ENCODE measurements at places on chromosomes 7 and 10. TPM values are rescaled to one million over a fixed set of nuclear protein-coding genes. Genes with fewer than 3 reads are reported as not detected.
A peak's percentile ranks its signal among the peaks of the same experiment; 100 is the strongest.

- no peak overlapping the region for H3K4me3 ChIP-seq
- peaks cover 47% of the 10 kb centered on the region for H3K36me3 ChIP-seq
- peak overlapping the region; percentile 90 for H3K27ac ChIP-seq
Observed at GRCh38 chr10:102814453-102814871, 22.8 kb downstream of the CYP17A1 start.

- DNase-seq, result no peak
- no peak overlapping the region for H3K4me3 ChIP-seq
- H3K27me3 ChIP-seq, result no peaks in the 10 kb centered on the region
- H3K27ac ChIP-seq, result no peak overlapping the region
Observed at GRCh38 chr10:110337906-110338305, 33.2 kb upstream of the SMNDC1 start.

- no peak for DNase-seq
- no peaks in the 10 kb centered on the region for H3K36me3 ChIP-seq
- H3K27ac ChIP-seq, result no peak overlapping the region
- H3K4me3 ChIP-seq, result no peak overlapping the region
Observed at GRCh38 chr10:48475943-48476278, 129.0 kb downstream of the ARHGAP22 start.

DNA sequence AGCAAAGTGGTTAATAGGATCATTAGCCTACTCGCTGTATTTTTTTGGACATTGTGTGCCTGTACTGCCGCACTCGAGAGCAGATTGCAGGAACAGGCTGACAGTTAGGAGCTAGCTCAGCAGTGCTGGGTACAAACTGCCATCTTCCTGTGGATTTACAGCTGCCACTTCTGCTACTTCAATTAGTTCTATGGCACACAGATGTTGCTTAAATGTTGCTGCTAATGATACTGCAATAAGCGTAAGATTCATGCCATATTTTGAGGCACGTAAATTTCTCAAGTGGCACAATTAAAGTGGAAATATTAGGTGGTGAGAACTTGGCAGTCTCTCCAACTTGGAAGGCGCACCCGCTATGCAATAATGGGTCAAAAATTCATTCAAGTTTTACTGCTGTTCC, 171.9 kb downstream of the EBF3 start:
- no peaks in the 10 kb centered on the region for H3K27me3 ChIP-seq
- DNase-seq, result no peak
- no peaks in the 10 kb centered on the region for H3K36me3 ChIP-seq
- no peak overlapping the region for H3K4me3 ChIP-seq
- H3K4me1 ChIP-seq, result no peaks in the 10 kb centered on the region

DNA sequence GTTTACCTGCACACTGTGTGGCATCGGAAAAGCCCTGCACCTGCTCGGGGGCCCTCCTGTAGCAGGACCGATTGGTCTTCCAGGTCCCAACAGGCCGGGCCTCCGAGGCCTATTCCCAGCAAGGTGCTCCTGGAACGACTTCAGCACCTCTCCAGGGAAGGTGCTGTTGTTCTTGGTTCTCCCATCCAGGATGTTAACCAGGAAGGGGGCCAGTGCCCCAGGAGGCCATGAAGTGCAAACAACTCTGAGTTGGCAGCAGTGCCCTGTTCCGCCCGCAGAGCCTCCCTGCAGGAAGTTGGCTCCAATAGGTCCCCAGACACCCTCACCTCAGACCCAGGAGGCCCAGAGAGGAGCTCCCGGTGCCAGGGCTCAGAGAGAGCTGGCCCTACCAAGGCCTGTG, 64.0 kb upstream of the DUSP5 start:
- H3K27ac ChIP-seq, result no peak overlapping the region
- no peak for DNase-seq
- H3K36me3 ChIP-seq, result no peaks in the 10 kb centered on the region
- H3K4me1 ChIP-seq, result no peaks in the 10 kb centered on the region
- no peaks in the 10 kb centered on the region for H3K27me3 ChIP-seq
- H3K4me3 ChIP-seq, result no peak overlapping the region

- H3K4me1 ChIP-seq, result peaks cover 44% of the 10 kb centered on the region
- no peaks in the 10 kb centered on the region for H3K27me3 ChIP-seq
- H3K4me3 ChIP-seq, result peak overlapping the region; percentile 6
- no peak for DNase-seq
- peaks cover 18% of the 10 kb centered on the region for H3K36me3 ChIP-seq
Observed at GRCh38 chr10:128046953-128047290, 79.3 kb downstream of the MKI67 start.

DNA sequence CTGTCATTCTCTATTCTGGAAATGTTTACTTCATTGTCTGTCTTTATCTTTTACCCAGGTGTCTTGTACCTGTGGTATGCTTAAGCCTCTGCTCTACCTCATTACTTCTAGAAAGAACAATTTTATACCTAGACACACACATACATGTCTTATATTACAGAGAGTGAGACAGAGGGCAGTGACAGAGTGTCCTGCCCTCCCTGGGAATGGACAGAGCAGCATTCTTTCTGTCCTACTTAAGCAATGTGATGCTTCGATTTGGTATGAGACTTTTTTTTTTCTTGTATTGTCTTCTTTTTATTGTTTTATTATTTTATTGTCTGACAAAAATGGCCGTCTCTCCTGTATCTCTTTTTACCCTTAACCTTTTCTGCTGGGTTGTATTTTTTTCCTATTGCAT, 286.1 kb downstream of the EXOC4 start:
- no peaks in the 10 kb centered on the region for H3K27me3 ChIP-seq
- no peak for DNase-seq
- H3K27ac ChIP-seq, result no peak overlapping the region
- H3K4me3 ChIP-seq, result no peak overlapping the region
- H3K36me3 ChIP-seq, result no peaks in the 10 kb centered on the region

DNA sequence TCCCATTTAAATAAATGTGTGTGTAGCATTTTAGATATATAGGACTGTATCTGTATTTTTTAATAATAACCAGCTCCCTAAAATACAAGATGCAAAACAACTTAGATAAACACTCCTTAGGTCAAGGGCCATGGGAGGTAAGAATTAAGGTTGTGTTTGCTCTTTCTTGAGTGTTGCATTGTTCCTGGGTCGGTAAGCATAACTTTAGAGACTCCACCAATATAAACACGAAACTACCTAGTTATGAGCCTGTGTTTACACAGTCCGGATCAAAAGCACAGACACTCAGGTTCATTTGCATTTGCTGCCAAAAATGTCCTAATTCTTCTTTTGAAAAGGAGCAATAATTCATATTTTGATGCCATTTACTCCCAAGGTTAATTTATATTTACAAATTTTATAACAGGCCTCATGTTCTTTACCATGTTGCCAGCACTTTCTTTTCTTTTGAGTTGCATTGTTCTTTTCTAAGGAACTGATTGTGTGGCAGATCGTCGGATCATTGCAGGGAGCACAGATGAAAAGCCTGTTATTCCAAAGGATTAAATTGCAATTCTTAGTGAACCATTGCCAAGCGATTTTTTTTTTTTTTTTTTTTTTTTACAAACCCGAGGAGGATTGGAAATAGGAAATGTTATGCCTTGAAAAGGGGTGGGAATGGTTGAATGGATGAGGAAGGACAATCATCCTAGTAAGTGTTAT, 45.8 kb upstream of the GLCCI1 start:
- H3K4me3 ChIP-seq, result no peak overlapping the region
- H3K4me1 ChIP-seq, result peaks cover 5% of the 10 kb centered on the region
- no peak for DNase-seq
- H3K27me3 ChIP-seq, result no peaks in the 10 kb centered on the region

- H3K4me3 ChIP-seq, result no peak overlapping the region
- peaks cover 91% of the 10 kb centered on the region for H3K4me1 ChIP-seq
- peak overlapping the region; percentile 41 for H3K27ac ChIP-seq
- no peaks in the 10 kb centered on the region for H3K27me3 ChIP-seq
- DNase-seq, result no peak
Observed at GRCh38 chr10:119216127-119216526, 8.8 kb downstream of the GRK5 start.

GRCh38 chr7:55177068-55177530, 158.3 kb downstream of the EGFR start:
- no peak overlapping the region for H3K27ac ChIP-seq
- peaks cover 95% of the 10 kb centered on the region for H3K36me3 ChIP-seq
- H3K4me1 ChIP-seq, result no peaks in the 10 kb centered on the region

GRCh38 chr7:36784991-36785940, 61.0 kb upstream of the AOAH start:
- peaks cover 7% of the 10 kb centered on the region for H3K4me1 ChIP-seq
- H3K36me3 ChIP-seq, result no peaks in the 10 kb centered on the region
- H3K4me3 ChIP-seq, result no peak overlapping the region
- peak; percentile 54 for DNase-seq
- no peaks in the 10 kb centered on the region for H3K27me3 ChIP-seq

- no peaks in the 10 kb centered on the region for H3K4me1 ChIP-seq
- H3K27me3 ChIP-seq, result no peaks in the 10 kb centered on the region
- H3K4me3 ChIP-seq, result no peak overlapping the region
- no peak overlapping the region for H3K27ac ChIP-seq
- DNase-seq, result no peak
Observed at GRCh38 chr7:132137681-132138080, 438.6 kb downstream of the PLXNA4 start.

DNA sequence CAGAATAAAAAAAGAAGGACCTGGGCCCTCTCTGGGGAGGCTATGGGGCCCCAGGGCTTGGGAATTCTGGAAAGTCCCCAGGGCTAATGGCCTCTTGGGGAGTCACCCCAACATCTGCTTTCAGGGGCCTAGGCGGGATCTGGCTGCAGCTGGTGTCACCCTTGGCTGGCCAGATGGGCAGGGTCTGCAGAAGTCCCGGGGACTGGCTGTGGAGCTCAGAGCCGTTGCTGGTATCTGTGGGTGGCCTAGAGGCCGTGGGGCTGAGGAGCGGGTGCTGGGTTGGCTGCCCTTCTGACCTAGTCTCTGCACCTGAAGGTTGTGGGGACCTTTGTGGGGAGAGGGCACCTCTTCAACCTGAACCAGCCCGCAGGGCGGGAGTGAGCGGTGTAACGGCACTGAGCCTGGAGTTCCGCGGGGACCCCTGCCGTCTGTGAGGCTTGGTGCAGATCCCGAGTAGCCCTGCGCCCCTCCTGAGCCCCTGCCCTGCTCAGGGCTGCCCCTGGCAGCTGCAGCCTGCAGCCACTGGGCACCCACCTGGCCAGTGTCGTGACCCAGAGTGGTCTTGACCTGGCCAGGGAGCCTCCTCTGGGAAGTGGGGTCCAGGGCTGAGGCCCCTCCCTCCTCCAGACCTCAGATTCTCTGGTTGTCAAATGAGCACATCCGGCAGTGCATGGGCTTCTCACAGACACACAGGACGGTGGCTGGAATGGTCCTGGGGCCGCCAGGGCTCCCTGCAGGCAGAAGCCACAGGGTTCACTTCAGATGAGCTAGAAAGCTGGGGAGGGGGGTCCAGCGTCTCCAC, 51.5 kb downstream of the UNCX start:
- H3K4me1 ChIP-seq, result no peaks in the 10 kb centered on the region
- H3K4me3 ChIP-seq, result no peak overlapping the region

DNA sequence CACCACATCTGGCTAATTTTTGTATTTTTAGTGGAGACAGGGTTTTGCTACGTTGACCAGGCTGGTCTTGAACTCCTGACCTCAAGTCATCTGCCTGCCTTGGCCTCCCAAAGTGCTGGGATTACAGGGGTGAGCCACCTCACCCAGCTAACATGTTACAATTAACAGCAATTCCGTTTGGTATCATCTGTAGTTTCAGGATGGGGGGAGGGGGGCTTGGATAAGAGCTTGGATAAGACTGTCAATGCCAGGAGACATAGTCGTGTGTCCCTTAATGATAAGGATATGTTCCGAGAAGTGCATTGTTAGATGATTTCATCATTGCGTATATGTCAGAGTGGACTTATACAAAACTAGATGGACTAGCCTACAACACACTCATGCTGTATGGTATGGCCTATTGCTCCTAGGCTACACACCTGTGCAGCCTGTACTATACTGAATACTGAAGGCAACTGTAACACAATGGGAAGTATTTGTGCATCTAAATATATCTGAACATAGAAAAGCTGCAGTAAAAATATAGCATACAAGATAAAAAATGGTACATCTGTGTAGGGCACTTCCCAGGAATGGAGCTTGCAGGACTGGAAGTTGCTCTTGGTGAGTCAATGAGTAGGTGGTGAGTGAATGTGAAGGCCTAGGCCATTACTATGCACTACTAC, 103.9 kb upstream of the TNS3 start:
- H3K4me3 ChIP-seq, result no peak overlapping the region
- no peaks in the 10 kb centered on the region for H3K4me1 ChIP-seq
- H3K27ac ChIP-seq, result no peak overlapping the region
- no peak for DNase-seq
- no peaks in the 10 kb centered on the region for H3K36me3 ChIP-seq

C10orf90 gene
- total RNA-seq, result not detected

ARHGEF5 gene
- total RNA-seq, result 39.5 TPM

MOSPD3 gene
- total RNA-seq, result 19.5 TPM

RGS10 gene
- 47.3 TPM for total RNA-seq

NUDT1 gene
- 10.2 TPM for total RNA-seq

FAM180A gene
- total RNA-seq, result 3.0 TPM

SUN3 gene
- not detected for total RNA-seq

RAB19 gene
- 1.7 TPM for total RNA-seq

CHRM2 gene
- 2.8 TPM for total RNA-seq

OR2A1 gene
- 0.15 TPM for total RNA-seq

SCIN gene
- total RNA-seq, result 21.1 TPM

CAV2 gene
- 143 TPM for total RNA-seq

JAZF1 gene
- 19.4 TPM for total RNA-seq
